ENCODE measurements at places on chromosomes 5 and 9. TPM values are rescaled to one million over a fixed set of nuclear protein-coding genes. Genes with fewer than 3 reads are reported as not detected.

The IER5L gene
- 74.2 TPM for total RNA-seq

The MUSK gene
- 0.12 TPM for total RNA-seq

The TMEM252 gene
- total RNA-seq = not detected

The FAM163B gene
- total RNA-seq = not detected

The SPEF2 gene
- total RNA-seq = 4.8 TPM

The ADAMTSL2 gene
- not detected for total RNA-seq

The CCDC152 gene
- total RNA-seq = 1.2 TPM

The FST gene
- total RNA-seq = 30.8 TPM
